ENCODE measurements at places on chromosomes 11 and 22.

DNA sequence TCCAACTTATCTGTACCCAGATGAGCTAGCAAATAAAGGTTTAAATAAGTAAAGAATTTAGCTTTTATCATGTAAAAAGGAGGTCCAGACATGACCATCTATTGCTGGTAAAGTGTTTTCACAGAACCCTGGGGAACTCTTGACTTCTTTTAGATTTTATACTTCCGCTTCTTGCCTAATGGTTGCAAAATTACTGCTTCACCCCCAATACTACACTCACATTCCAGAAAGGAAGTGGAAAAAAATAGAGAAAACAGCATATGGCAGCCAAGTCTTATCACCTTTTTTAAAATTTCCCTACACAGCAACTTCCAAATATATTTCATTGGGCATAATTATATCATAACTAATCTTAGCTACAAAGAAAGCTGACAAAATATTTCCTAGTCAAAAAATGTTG lies 12.1 kb downstream of the BBOX1 start:
- DNase-seq: no peak

- no peak for DNase-seq
These were observed 32.7 kb downstream of the C11orf91 start for GRCh38 chr11:33667819-33668467.

DNA sequence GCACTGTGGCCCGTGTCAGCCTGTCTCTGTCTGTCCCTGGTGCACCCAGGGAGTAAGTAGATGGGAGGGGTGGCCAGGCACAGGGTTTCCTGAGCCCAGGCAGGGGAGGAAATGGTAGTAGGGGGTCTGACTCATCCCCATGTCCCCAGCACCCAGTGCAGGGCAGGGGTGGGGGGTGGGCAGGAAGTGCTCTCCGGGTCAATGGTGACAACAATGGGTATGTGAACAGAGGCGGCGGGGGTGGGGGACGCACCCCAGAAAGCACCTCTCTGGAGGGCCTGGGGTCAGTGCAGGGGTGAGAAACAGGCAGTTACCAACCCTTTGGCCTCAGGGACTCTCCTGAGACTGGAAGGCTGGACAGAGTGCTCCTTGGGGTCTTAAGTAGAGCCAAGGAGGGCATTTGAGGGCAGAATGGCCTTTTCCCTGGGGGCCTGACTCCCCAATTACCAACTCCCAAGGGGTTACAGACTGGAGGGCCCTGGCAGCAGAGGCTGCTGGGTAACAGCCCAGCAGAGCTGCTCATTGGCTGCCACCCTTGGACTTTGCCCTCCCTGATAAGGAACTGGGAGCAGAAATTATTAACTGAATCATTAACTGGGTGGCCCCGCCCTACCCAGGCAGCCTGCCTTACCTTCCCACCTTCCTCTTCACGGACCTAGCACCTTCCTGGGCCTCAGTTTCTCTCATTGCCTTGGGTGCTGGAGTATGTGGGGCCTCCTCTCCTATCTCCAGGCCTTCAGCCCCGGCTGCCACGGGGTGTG lies 4.2 kb downstream of the MYRF start:
- DNase-seq: no peak

DNA sequence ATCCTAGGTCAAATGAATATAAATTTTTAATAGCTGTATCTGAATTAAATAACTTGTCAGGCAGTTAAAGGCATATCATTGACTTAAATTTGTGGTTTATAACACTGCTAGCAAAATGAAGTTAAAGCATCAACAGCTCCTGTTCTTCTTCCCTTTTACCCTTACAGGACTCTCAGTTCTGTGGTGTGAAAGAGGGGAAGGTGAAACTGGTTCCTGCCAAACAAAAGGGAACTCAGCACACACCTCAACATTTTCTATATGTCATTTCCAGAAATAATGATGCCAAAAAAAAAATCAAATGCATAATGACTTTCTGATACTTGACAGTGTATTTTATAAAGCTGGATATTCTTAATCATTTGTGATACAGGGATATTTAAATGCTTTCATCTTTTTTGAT lies 21.2 kb downstream of the ARL14EP start:
- no peak for DNase-seq

Measured in CD4-positive, CD25-positive, alpha-beta regulatory T cell (primary cell).